ENCODE measurements at places on chromosomes 3 and 15. TPM values are rescaled to one million over a fixed set of nuclear protein-coding genes. Genes with fewer than 3 reads are reported as not detected.

The TMEM40 gene
- not detected for total RNA-seq

DNA sequence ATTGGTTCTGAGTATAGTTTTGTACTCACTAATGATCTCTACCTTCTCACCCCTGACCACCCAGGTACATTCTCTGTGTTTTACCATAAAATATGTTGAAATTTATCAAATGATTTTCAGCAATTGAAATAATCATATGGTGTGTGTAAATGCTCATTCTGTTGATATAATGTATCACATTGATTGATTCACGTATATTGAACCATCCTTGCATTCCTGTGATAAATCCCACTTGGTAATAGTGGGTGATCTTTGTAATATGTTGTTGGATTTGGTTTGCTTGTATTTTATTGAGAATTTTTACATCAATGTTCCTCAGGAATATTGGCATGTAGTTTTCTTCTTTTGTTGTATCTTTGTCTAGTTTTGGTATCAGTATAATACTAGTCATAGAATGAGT is 1497.6 kb downstream of the OTOL1 start:
- H3K4me1 ChIP-seq, result no peaks in the 10 kb centered on the region
- no peaks in the 10 kb centered on the region for H3K27me3 ChIP-seq
- DNase-seq, result no peak

The MASP1 gene
- total RNA-seq, result 2.3 TPM

The CDC25A gene
- total RNA-seq, result 36.0 TPM

DNA sequence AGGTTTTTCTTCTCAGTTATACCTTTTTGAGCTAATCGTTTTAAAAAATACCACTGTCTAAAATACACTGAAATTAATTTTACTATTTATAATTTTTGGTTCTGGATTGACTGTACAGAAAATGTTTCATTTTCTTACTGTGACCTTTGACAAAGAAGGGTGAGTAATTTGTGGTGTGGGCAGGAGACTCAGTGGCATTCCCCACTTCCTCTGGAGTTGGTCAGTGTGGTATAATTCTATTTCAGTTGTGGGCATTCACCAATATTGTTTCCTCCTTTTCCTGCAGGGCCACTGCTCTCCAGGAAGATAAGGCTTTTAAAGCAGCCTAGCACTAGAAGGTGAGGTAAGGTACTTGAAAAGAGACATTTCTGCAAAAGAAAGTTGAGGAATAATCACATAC is 6.5 kb downstream of the DAG1 start:
- peaks cover 2% of the 10 kb centered on the region for H3K4me1 ChIP-seq
- H3K27ac ChIP-seq, result no peak overlapping the region
- H3K36me3 ChIP-seq, result peaks cover 7% of the 10 kb centered on the region
- DNase-seq, result no peak
- H3K27me3 ChIP-seq, result no peaks in the 10 kb centered on the region
- no peak overlapping the region for H3K4me3 ChIP-seq

DNA sequence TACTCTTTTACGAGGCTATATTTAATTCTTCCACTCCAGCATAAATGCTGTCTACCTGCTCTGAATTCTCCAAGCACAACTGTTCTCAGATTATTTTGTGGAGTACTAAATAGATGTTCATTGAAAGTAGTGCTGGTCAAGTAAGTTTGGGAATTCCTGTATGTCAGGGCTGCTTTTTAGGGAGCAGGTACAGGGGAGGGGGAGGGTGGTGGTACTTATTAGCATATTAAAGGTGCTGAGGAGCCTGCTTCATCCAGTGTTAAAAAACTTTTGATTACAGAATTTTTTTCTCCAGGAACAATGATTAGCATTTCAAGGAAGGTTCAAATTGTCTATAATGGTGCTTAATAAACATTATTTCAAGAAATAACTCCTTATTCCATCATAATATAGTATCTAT is 59.2 kb downstream of the PPM1L start:
- no peaks in the 10 kb centered on the region for H3K27me3 ChIP-seq
- no peak overlapping the region for H3K27ac ChIP-seq
- H3K36me3 ChIP-seq, result no peaks in the 10 kb centered on the region
- H3K4me3 ChIP-seq, result no peak overlapping the region
- no peaks in the 10 kb centered on the region for H3K4me1 ChIP-seq

The SERINC4 gene
- not detected for total RNA-seq

DNA sequence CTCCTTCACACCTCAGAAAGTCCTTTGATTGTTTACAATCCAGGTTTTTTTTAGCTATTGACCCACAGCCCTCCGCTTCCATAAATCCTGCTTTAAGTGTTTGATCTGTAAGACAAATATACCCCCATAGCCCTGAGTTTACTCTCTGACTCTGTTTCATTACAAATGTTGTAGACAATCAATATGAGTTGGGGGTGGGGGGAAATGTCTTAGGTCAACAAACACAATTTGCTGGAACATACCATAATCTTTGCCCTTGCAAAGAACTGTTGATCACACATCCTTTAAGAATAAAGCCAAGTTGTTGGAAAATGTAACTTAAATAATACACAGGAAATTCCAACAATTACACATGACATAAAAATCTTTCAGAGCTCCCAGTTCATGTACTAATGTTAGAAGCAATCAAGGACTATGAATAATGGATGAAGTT is 301.8 kb upstream of the SEMA6D start:
- H3K27ac ChIP-seq, result no peak overlapping the region
- H3K4me1 ChIP-seq, result peaks cover 13% of the 10 kb centered on the region
- no peak overlapping the region for H3K4me3 ChIP-seq
- no peak for DNase-seq
- H3K36me3 ChIP-seq, result no peaks in the 10 kb centered on the region

DNA sequence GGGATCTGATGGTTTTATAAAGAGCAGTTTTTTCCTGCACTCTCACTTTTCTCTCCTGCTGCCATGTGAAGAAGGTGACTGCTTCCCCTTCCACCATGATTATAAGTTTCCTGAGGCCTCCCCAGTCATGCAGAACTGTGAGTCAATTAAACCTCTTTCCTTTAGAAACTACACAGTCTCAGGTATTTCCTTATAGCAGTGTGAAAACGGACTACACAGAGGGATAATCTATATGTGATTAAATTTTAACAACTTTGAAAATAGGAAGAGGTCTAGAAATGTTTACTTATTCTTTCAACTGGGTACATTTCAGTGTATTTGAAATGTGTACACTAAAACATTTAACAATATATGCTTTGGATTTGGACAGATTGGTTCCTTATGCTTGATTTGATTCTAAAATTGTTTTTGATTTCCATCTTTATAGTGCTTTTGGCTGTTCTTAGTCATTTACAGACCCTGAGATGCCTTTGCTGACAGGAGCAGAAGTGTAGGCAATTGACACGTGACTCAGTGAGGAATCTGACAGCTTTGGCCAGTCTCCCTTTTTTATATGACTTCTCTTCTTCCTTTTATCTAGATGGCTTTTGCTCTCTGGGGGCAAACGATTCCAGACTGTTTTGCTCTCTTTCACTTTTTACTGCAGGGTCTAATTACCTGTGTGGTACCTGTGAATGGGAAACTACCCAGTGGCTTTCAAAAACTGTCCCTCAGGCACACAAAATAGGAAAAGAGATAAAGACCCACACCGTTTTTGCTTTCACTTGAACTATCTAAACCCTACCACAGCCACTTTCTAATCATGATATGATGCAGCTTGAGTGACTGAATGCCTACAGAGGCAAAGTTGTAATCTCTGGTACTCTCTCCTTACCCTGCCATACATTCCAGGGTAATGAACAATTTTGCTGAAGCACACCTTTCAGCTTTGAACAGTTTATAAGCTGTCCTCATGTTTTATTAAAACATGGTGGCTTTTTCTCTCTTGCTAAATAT is 422.6 kb downstream of the ROBO1 start:
- DNase-seq, result no peak
- no peaks in the 10 kb centered on the region for H3K27me3 ChIP-seq
- no peaks in the 10 kb centered on the region for H3K4me1 ChIP-seq
- no peaks in the 10 kb centered on the region for H3K36me3 ChIP-seq
- H3K27ac ChIP-seq, result no peak overlapping the region

The EIF4A2 gene
- 466 TPM for total RNA-seq

DNA sequence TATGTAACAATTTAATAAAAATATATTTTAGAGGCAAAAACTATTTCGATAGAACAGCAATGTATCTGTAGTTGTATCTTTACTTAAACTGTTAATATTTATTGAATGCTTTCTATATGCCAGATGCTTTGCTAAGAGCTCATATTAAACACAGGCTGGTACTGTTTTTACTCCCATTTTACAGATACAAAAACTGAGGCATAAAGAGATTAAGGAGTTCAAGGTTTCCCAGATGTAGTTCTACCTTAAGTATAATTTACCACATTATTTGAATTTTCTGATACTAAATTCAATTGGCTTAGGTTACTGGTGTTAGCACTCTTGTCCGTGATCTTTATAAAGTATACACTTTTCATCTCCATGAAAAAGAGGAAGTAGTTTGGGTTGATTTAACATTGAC is 149.8 kb downstream of the ROBO2 start:
- no peak overlapping the region for H3K27ac ChIP-seq
- DNase-seq, result no peak
- H3K27me3 ChIP-seq, result no peaks in the 10 kb centered on the region
- H3K4me3 ChIP-seq, result no peak overlapping the region
- no peaks in the 10 kb centered on the region for H3K4me1 ChIP-seq

DNA sequence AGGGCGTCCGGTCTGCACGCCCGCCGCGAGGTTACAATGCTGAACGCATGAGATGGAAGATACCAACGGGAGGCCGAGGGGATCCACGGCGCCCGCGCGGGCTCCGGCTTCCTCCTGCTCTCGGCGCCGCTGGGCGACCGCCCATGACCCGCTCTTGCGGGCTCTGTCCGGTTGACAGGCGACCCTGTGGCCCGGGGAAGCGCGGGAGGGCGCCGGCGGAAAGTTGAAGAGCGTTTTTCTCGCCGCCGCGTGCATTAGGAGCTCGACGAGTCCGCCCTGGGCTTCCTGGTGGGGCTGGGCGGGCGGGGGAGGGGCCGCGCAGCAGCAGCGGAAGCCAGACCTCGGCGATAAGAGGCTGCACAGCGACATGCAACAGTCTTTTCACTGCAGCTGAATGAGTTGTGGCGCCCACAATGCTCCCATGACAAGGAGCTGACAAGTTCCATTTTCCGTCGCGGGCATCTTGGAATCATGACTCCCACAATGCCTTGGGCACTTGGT is at the start of gene MBNL1:
Gene MBNL1, plus strand, starts transcription at position 375 of the 501 bp plus-strand sequence. CDS start 31,265 bp downstream, outside the sequence.
- H3K4me3 ChIP-seq, result peak within 1 kb of the TSS; percentile 83
- peak within 1 kb of the TSS; percentile 97 for H3K27ac ChIP-seq
- peak; percentile 76 for DNase-seq
- H3K4me1 ChIP-seq, result peaks cover 47% of the 10 kb centered on the region
- no peaks in the 10 kb centered on the region for H3K27me3 ChIP-seq
- H3K36me3 ChIP-seq, result peaks cover 20% of the 10 kb centered on the region

- no peak overlapping the region for H3K27ac ChIP-seq
- H3K4me3 ChIP-seq, result no peak overlapping the region
- H3K27me3 ChIP-seq, result no peaks in the 10 kb centered on the region
- H3K4me1 ChIP-seq, result peaks cover 3% of the 10 kb centered on the region
- H3K36me3 ChIP-seq, result no peaks in the 10 kb centered on the region
Observed at GRCh38 chr15:41499109-41499851, 5.6 kb downstream of the ITPKA start.

The UACA gene
- total RNA-seq, result 27.8 TPM

DNA sequence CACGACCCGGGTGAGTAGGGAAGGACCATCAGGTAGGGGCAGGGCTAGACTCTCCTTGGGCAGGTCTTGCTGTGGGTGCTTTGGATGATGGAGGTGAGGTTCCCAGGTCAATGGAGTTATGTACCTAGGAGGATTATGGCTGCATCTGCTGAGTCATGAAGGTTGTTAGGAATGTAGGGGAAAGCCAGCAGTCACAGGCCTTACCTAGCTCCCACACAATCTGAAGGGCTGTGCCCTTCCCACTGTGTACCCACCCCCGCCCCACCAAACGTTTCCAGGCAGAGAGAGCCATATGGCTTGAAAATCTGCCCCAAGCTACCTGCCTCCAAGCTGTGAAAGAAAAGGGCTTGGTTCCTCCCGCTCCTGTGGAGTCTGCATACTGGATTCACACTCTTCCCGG is 573.4 kb upstream of the DPPA4 start:
- H3K27me3 ChIP-seq, result no peaks in the 10 kb centered on the region
- H3K4me3 ChIP-seq, result no peak overlapping the region
- H3K36me3 ChIP-seq, result no peaks in the 10 kb centered on the region
- no peak for DNase-seq

The CCDC13 gene
- 0.39 TPM for total RNA-seq

DNA sequence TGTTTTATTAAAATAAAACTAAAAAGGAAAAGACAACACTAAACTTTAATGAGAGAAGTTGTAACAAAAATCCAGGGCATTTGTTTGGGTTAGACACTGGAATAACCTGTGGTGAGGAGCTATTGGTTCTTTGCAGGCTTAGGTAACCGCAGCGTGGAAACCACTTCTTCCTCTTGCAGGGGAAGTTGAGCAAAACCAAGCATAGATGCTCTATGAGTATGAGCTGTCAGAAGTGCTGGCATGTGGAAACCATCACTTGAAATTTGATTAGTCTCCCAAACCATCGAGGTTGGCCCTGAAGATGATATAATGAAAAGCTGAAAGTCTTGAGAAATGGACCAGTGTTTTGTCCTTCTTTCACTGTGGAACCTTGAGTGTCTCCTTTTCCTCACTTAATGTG is 127.1 kb upstream of the RBMS3 start:
- no peaks in the 10 kb centered on the region for H3K36me3 ChIP-seq
- H3K27ac ChIP-seq, result no peak overlapping the region
- DNase-seq, result no peak
- H3K27me3 ChIP-seq, result no peaks in the 10 kb centered on the region
- H3K4me1 ChIP-seq, result no peaks in the 10 kb centered on the region

The ATRIP gene
- 9.7 TPM for total RNA-seq

DNA sequence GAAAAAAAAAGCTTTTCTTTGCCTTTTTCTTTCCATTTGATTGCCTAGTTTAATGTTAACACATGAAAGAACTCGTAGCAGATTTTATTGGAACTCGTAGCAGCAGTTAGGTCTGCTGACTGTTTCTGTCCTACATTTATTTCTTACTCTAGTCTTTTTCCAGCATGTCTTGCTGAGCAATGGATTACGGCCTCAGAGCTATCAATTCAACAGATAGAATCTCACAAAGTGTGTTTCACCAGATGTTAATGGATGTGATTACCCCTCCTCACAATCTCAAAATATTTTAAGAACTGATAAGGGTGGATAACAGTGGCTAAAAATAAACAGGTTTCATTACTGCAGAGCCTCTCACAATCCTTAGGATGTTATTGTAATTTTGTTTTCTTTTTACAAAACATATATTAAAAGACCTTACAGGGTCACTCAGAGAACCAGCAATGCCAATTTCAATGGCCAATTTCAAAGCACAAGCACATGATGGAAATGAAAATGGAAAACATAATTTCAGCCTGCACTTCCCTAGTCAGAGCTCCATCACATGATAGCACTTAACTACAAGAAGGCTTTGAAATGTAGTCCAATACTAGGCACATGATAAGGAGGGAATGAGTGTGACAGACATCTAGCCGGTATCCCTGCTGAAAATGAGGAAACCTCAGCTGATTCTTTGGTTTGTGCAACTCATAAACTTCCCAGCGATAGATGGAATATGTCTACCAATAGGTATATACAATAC is 838.1 kb upstream of the SEMA6D start:
- no peak overlapping the region for H3K4me3 ChIP-seq
- no peaks in the 10 kb centered on the region for H3K36me3 ChIP-seq
- no peak overlapping the region for H3K27ac ChIP-seq
- no peaks in the 10 kb centered on the region for H3K27me3 ChIP-seq

GRCh38 chr15:81049835-81050234 is 49.1 kb downstream of the TLNRD1 start:
- no peak overlapping the region for H3K27ac ChIP-seq
- peaks cover 2% of the 10 kb centered on the region for H3K27me3 ChIP-seq
- H3K4me1 ChIP-seq, result no peaks in the 10 kb centered on the region
- H3K4me3 ChIP-seq, result no peak overlapping the region
- H3K36me3 ChIP-seq, result no peaks in the 10 kb centered on the region

The HTR3E gene
- not detected for total RNA-seq

GRCh38 chr3:72782521-72782920 is 65.7 kb downstream of the SHQ1 start:
- peaks cover 10% of the 10 kb centered on the region for H3K36me3 ChIP-seq
- H3K4me1 ChIP-seq, result no peaks in the 10 kb centered on the region
- no peaks in the 10 kb centered on the region for H3K27me3 ChIP-seq
- H3K27ac ChIP-seq, result no peak overlapping the region
- H3K4me3 ChIP-seq, result no peak overlapping the region

Measured in SJSA1 (cell line).